Effector memory CD4-positive, alpha-beta T cell (primary cell): ENCODE measurements at places on chromosomes 13 and 19.

DNA sequence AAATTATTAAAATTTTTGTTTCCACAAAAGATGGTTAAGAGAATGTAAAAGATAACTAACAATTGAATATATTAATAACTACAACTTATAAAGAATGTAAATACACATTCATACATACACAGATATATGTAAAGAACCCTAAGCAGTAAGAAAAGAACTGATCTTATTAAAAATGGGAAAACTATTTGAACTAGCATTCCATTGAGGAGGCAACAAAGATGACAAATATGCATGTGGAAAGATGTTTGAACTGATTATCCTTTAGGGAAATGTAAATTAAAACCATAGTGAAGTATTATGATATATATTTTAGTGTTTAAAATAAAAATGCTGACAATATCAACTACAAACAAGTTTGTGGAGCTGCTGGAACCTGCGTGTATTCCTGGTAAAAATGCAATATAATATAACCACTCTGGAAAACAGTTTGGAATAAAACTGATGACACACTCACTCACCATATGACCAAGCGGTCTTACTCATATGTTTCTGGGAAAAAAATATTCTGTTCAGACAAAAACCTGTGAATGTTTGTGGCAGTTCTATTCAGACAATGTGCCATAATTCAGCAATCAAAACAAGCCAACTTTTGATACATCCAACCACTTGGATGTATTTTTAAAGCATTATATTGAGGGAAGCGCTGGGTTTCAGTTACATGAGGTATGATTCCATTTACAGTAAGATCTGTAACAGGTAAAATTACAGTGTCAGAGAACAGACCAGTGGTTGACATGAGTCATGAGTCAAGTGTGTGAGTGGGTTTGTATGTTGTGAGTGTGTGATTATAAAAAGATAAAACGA is 694.4 kb upstream of the SLITRK5 start:
- no peak for DNase-seq

DNA sequence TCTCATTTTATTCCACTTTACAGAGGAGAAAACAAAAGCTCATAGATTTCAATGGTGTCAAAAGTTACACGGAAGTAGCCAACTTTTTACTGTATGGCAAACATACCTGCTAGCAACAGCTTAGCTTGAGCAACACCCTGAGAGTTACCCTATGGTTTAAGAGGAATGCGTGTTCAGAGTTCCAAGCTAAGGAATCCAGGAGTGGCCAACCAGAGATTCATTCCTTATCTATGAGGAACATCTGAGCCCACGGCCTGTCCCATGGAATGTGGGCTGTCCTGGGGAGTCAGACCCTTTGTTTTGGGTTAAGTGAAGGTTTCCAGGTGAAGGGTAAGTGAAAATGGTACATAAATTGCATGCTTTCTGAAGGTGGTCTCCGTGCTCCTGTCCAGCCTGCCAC is 67.5 kb downstream of the STARD13 start:
- no peak for DNase-seq

DNA sequence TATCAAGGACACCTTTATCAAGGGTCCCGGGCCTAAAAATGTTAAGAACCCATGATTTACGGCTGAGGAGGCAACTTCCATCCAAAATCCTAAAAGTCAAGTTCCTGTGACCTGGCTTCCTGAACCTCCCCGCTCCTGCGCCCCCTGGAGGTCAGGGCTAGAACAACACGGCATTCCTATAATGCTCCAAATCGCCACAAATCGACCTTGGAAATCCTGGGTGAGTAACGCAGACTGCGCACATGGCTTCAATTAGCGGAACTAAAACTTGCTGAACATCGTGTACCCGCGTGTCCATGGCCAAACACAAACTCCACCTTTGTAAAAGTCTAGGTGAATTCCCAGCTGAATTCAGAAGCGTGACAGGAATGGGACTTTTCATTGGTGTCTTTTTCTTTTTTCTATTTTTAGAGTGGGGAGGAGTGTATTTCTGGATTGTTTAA is 4.3 kb upstream of the C5AR1 start:
- peak; percentile 47 for DNase-seq

GRCh38 chr13:110578363-110578762 is 16.8 kb upstream of the RAB20 start:
- DNase-seq, result no peak

- no peak for DNase-seq
Measured at GRCh38 chr13:99199541-99200431, 868 bp upstream of the UBAC2 start.
